ENCODE measurements at places on chromosomes 3 and 15.
A peak's percentile ranks its signal among the peaks of the same experiment; 100 is the strongest.

GRCh38 chr3:32288819-32289218 lies 50.3 kb downstream of the CMTM8 start:
- no peak for DNase-seq

DNA sequence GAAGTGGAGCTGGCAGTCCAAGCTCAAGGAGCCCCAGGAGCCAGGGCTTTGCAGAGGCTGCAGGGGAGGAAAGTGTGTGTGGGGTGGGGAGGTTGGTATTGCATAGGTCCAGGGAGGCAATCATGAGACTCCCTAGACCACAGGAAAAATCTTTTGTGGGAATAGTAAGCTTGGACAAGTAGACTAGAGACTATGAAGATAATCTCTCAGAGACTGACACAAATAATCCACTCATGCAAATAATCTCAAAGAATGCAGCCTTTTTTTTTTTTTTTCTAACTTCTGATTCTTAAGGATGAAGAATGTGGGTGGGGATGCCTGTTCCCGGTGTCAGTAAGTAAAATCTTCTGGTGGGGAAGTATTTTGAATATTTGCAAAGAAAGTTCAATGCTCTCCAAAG lies 113.7 kb downstream of the GREM1 start:
- DNase-seq: no peak

GRCh38 chr3:58299839-58300516 lies 6.1 kb upstream of the RPP14 start:
- no peak for DNase-seq

GRCh38 chr15:90286678-90287077 lies 21.2 kb downstream of the NGRN start:
- peak; percentile 27 for DNase-seq

DNA sequence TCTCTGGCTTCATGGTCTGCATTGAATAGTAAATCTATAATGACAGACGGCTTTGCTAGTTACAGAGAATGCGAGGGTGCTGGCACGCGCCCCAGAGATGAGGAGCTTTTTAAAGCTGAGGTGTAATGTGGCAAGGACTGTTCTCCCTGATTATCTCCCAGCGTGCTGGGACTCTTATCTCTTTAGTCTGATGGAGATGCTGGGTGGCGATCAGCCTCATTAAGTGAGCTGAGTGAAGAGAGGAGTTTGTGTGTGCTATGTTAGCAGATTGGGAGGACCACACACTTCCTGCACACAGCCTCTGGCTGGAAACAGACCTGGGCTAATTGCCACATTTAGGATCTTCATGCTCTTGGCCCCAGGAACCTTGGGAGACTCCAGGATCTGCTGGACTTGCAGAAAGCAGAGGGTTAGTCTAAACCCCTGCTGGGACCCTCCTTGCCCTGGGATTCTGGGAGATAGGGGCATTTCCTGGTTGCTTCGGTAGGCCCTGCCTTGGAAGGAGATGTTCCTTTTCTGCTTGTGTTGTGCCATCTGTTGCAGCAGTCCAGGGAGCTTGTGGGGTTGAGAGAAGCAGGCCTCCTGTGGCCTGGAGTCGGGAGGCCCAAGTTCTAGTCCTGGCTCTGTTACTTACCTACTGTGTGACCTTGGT lies 15.0 kb downstream of the PDIA5 start:
- no peak for DNase-seq

- no peak for DNase-seq
Observed at GRCh38 chr15:50225057-50225456, 40.5 kb downstream of the HDC start.
